ENCODE measurements at places on chromosomes 12 and 14.

GRCh38 chr12:131894313-131894860 is at the start of gene ULK1:
Gene ULK1, plus strand, starts transcription at chr12:131894622. Its CDS starts 380 bp downstream, at chr12:131895002.
- peak; percentile 95 for DNase-seq

- peak; percentile 81 for DNase-seq
These were observed 212.1 kb downstream of the GXYLT1 start for GRCh38 chr12:41932470-41932991.

- no peak for DNase-seq
These were observed 177.1 kb downstream of the RMST start for GRCh38 chr12:97639702-97640101.

DNA sequence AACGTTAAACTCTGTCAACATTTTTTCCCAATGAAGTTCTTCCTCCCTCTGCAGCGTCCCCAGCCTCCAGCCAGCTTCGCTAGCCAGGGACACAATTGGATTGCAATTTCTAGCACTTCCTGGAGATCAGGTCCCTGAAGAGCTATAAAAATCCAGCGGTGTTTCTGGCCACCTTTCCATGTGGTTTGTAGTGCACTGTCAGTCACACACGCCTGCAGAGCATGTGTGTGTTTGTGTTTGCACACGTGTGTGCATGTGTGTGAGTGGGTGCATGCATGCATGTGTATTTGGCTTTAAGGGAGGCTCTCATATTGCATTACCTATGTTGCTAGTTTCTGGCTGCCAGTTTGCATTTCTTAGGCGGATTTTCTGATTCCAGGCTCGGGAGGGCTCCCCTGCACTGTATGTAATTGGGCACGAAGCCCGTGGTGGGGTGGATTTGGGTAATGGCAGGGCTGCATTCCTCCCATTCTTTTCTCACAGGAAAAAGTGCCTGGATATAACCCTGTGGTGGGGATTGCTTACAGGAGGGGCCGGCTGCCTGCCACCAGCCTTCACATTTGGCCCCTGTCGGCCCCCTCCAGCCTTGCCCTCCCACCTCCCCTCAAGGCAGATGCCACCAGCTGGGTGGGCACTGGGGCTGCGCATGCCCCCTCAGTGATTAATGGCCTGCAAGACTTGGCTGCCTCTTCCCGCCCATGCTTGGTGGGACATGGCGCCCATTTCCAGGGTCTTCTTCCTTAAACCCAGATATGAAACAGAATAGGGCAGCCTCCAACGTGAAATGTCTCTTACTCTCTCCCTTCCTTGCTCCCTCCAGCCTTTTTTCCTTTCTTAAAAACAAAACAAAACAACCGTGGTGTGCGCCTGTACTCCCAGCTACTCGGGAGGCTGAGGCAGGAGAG is 74.0 kb downstream of the TSPAN9 start:
- DNase-seq: no peak

- no peak for DNase-seq
These were observed 128.4 kb downstream of the DAD1 start for GRCh38 chr14:22460461-22461195.

GRCh38 chr12:128823916-128824839 is at the start of gene SLC15A4:
Gene SLC15A4, minus strand, starts transcription at chr12:128823958. Its CDS starts 15 bp downstream, at chr12:128823943.
- DNase-seq: peak; percentile 96

- DNase-seq: no peak
These were observed 41.6 kb upstream of the CSRP2 start for GRCh38 chr12:76920172-76921099.

GRCh38 chr12:94289461-94290312 is 141.3 kb downstream of the PLXNC1 start:
- no peak for DNase-seq

DNA sequence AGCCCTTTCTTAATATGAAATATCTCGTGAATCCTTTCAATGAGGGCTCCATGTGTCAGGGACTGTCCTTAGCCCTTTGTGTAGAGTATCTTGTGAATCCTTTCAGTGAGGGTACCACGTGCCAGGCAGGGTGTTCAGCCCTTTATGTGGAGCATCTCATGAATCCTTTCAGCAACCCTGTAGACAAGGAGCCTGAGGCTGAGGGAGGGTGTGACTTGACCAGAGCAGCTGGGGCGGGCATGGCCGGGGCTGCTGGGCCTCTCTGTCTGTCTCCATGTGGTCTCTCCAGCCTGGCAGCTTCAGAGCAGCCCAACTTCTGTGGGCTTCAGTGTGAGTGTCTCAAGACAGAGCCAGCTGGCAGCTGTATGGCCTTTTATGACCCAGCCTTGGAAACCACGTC is 140.2 kb downstream of the AACS start:
- no peak for DNase-seq

DNA sequence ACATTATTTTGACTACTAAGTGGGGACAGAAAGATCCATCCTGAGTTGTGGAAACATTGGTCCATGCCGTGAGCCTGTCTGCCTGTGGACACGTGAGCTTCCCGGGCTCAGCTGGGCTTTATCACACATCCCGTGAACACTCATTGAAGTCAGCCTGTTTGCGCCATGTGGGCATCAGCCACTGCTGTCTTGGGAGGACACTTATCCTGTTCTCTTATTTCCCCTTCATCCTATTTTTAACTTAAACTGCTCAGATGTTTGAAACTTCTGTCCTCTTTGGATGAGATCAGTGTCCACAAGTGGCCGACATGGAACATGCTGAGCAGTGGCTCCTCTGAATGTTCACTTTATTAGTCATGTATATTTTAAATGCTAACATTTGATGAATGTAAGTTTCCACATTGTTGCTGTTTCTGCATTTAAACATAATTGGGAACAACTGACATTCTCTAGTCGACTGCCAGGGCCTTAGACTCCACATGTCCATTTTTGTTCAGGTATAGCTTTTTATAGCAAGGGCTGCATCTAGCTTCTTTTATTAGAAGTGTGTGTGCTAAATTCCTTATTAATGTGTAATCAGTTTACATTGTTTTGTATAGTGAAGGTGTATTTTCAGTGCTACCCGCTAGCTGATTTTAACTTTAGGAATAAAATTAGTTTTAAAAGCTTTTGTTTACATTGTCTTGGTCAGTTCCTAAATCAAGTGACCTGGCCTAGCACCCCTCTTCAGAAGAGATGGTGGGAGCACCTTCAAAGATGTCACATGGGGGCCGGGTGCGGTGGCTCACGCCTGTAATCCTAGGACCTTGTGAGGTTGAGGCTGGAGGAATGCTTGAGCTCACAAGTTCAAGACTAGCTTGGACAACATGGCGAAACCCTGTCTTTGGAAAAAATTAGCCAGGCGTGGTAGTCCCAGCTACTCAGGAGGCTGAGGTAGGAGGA is 24.0 kb downstream of the RNF34 start:
- DNase-seq: no peak

- no peak for DNase-seq
These were observed 83.5 kb downstream of the TTC6 start for GRCh38 chr14:37678916-37679315.

- no peak for DNase-seq
These were observed 200.6 kb downstream of the AEBP2 start for GRCh38 chr12:19639781-19640415.

DNA sequence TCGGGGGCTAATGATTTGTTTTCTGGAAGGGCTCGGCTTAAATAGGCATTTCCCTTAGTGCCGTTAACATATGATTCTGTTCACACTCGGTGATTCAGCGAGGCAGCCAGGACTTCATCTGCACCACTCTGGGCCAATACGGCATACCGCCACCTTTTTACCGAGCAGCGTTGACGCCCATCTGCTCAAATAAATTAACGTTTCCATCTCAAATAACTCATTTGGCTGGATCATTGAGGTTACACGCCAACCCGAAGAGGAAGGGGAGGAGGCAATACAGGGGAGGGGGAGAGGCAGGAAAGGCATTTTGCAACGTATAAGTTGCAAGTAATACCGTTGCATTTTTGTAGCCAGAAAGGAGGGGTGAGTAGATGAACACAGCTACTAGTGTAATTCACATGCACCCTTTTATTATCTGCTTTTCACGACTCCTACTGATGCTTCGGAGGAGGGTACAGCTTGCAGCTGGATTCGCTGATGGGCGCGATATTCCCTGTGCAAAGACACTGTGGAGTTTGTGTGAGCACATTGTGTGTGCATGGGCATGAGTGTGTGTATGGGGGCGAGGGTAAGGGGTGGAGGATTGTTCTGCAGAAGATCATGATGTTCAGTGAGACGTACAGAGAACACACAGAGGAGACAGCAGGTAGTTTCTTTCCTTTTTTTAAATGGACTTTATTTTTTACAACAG is 45.9 kb downstream of the MAP1LC3B2 start:
- DNase-seq: no peak

DNA sequence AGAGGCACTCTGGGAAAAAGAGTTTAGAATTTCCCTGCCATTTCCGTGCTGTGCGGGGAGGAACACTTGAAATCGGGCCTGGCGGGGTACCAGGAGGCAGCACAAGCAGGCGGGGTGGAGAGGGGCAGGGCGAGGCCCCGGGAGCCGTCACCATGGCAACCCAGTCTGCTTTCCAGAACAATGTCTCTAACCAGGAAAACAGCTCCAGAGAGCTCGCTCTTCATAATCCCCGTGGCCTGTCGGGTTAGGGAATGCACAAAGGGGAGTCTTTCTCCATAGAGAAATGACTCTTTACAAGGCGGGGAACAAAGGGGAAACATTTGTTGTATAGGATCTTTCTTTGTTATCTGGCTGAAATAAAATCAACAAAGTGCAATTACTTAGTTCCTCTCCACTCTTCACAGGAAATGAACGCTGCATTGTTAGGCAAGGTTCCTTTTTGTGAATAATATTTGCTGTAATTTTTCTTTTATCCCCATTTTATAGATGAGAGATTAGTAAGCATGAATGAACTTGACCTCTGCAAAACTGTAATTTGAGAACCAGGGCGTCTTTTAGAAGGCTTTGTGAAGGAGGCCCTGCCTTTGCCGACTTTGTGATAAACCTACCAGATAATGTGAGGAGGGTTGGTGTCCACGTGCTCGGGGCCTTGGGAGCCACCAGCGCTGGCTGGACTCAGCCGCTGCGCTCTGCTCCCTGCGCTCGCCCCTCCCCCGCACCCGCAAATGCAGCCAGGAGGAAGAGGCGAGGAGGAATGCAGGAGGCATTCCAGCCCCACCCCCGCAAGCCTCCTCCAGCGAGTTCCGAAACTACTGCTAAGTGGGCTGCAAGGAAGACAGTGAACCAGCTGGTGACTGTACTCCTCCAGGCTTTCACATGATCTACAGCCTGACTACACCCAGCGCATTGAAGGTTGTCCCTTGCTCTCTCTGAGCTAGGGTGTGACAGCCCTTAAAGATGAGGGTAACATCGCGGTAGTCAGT is 105.2 kb upstream of the ATF7IP start:
- peak; percentile 88 for DNase-seq

GRCh38 chr14:76810953-76811400 is 1.7 kb downstream of the ANGEL1 start:
- no peak for DNase-seq

GRCh38 chr12:575948-576614 is 87.2 kb downstream of the NINJ2 start:
- peak; percentile 91 for DNase-seq

- DNase-seq: no peak
These were observed 1.1 kb downstream of the TTC8 start for GRCh38 chr14:88825503-88825902.

GRCh38 chr14:77542421-77543239 is 44.0 kb upstream of the ISM2 start:
- DNase-seq: no peak

DNA sequence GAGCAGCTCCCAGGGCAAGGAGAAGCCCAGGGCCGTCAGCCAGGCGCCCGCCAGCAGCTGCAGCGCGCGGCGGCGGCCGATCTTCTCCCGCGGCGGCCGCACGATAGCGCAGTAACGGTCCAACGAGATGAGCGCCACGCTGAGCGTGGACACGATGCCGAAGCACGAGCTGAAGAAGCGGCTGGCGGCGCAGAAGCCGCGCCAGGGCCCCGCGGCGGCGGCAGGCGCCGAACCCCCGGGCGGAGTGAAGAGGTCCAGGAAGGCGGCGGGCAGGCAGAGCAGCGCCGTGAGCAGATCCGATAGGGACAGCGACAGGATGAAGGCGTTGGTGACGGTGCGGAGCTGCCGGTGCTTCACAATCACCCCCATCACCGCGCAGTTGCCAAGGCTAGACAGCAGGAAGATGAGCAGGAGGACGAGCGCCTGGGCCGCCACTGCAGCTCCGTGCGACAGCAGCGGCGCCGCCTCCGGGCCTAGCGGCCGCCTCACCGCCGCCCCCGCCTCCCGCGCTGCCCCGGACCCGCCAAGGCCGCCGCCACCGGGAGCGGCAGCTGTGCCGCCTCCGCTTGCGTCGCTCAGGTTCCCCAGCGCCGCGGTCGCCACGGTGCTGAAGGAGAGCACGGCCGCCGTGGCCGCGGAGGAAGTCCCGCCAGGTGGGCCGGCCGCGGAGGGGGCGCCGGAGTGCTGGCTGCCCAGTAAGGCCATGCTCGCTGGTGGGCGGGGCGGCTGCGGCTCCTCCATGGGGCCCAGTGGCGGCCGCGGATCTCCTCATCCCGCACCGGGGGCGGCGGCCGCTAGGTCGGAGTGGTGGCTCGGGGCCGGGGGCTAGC is 479 bp downstream of the GPR135 start:
- DNase-seq: peak; percentile 85

- DNase-seq: no peak
These were observed at the start of gene JAG2 for GRCh38 chr14:105168496-105168978. Gene JAG2, minus strand, starts transcription at chr14:105168776. Its CDS starts 356 bp downstream, at chr14:105168420.

- DNase-seq: no peak
These were observed 23.6 kb upstream of the BLTP3B start for GRCh38 chr12:100166232-100166631.

- no peak for DNase-seq
These were observed 136.3 kb downstream of the AEBP2 start for GRCh38 chr12:19575337-19576243.

DNA sequence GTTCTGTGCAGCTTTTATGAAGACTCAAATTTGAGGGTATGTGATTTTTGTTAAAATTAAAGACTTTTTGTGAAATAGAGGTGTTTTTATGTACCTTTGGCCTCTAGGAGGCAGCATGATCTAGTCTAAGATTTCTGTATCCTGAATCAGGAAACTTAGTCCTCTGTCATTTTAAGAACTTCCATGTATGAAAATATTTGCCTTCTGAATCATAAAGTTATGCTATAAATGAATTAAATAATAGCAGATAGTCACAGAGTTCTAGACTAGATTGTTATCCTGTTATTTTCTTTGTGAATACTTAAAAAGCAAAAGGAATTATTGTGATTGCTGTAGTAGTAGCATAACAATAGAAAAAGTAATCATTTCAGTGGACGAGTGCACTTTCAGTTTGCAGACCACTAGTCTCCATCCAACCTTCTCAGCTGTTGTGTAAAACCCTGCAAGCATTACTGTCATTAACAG is 56.3 kb downstream of the FGD4 start:
- DNase-seq: no peak

- peak; percentile 70 for DNase-seq
These were observed 79.8 kb downstream of the SRRM4 start for GRCh38 chr12:119060847-119061796.

DNA sequence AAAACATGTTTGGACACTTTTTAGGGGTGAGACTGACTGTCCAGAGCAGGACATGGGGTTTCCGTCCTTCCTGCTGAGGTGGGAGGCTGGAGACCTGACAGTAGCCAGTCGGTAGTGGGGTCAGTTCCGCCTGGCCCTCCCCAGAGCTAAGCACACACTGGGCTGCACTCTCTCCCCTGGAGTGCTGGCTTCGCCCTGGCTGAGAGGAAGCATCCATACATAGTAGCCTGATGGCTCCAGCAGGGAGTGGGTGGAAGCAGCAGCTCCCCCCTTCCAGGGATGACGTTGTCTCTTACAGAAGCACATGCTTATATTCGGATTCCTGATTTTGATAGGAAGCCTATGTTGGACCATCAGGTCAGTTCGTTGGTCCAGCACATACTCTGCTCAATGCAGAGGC is 40.4 kb downstream of the SFSWAP start:
- no peak for DNase-seq
